Caki2 (cell line): ENCODE measurements at places on chromosomes 6 and 20. TPM values are rescaled to one million over a fixed set of nuclear protein-coding genes. Genes with fewer than 3 reads are reported as not detected.

DNA sequence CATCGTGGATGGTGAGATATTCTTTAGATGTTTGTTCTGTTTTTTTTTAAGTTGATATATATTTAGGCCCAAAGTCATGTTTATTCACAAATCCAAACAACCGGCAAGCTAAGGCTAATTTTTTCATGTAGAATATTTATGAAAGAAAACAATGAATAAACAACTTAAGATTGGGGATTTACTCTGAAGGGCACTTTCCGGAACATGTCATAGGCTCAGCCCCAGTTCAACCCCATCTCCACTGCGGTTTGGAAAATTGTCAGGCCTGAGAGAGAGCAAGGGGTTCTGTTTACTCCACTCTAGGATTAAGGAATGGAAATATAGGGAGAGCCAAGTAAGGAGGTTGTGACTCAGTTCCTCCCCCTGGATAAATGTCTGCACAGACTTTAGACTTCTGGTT lies 18.3 kb downstream of the RPS6KA2 start:
- DNase-seq: no peak

The SLC22A3 gene
- total RNA-seq: 2.4 and 2.5 TPM in 2 replicates

DNA sequence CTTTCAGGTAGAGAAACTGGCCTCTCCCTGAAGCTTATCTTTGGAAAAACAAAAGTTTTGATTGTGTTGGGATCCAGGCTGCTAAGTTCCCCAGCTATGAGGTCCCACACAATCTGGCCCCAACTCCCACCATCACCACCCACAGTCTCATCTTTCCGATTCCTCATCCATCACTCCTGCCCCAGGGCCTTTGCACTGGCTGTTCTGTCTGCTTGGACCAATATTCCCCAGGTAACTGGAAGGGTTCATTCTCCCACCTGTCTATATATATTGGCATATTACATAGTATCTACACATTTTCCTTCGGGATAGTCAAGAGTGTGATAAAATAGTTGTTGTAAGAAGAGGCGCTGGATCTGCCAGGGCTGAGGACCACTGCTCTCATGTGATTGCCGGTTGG lies 52.0 kb downstream of the CPNE5 start:
- no peak for DNase-seq

- DNase-seq: peak; percentile 47
Measured at GRCh38 chr20:48523191-48523995, 304.4 kb downstream of the PREX1 start.

The CNR1 gene
- 1.5 and 2.0 TPM in 2 replicates for total RNA-seq

DNA sequence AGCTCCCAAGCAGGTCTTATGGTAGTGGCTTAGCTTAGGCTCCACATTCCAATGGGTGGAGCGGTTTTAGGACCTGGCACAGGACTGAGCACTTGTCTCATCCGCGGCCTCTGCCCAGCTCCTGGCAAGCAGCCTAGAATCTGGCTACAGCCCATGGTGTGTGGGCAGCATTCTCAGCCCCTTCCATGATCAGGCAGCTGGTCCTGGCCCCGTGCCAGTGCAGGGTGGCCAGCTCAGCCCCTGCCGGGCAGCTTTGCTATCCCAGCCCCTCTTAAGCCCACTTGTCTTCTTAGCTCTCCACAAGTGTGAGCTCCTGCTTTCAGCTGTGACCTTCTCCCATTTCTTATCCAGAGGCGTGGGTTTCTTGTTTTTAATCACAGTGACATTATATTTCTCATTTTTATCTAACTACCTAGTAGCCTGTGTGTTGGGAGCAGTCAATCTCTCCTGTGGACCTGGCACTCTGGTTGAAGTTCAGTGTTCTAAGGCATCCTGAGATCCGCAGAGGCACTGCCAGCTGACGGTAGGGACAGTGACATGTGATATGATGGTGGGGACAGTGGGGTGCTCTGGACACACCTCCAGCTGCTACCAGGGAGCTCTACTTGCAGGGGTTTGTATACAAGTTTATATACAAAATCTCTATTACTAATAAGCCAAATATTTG lies 119.9 kb upstream of the PRND start:
- DNase-seq: no peak

DNA sequence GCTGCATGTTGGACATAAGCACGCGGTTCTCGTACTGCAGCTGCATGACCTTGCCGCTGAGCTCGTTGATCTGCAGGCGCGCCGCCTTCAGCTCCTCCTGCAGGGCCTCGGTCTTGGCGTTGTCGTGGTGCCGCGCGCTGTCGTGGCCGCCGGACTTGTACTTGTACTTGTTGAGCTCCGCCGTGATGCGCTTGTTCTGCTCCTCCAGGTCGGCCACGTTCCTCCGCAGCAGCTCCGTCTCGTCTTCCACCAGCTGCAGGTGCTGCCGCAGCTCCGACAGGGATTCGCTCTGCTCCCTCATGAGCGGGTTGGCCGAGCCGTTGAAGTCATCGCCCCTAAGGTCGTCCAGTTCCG lies 16.6 kb upstream of the KIAA0408 start:
- no peak for DNase-seq

- DNase-seq: no peak
Measured at GRCh38 chr6:16731478-16732051, 29.7 kb downstream of the ATXN1 start.

The CRISP2 gene
- total RNA-seq: not detected in 2 replicates

GRCh38 chr6:147173675-147174308 lies 30.4 kb upstream of the STXBP5 start:
- DNase-seq: no peak

The PAX1 gene
- total RNA-seq: not detected in 2 replicates

- no peak for DNase-seq
Measured at GRCh38 chr6:112603726-112604125, 256.6 kb downstream of the RFPL4B start.

The LY6G6F gene
- total RNA-seq: not detected in 2 replicates

The TCP11 gene
- 2.0 TPM in 1 of 2 replicates, not detected in the other for total RNA-seq

DNA sequence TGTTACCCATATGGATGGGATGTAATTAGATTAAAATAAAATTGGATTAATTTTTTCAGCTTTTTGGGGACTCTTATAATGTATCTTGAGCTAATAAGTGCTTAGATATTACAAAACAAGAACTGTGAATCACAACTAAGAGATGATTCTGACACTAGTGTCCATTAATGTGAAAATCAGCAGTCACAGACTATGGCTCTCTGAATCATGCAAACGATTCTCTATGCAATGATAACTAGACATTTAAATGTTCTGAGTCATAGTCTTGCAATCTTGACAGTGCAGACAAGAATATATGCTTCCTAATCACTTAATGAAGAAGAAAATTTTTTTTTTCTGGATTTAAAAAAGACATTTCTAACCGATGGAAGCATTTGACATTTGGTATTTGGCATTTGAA lies 82.2 kb upstream of the OPRM1 start:
- no peak for DNase-seq

The ALDH8A1 gene
- total RNA-seq: 0.20 TPM in 1 of 2 replicates, not detected in the other

The ANGPT4 gene
- 0.09 TPM in 1 of 2 replicates, not detected in the other for total RNA-seq

GRCh38 chr6:53938810-53939209 lies 144.0 kb downstream of the LRRC1 start:
- DNase-seq: no peak

The HLA-DMA gene
- total RNA-seq: 7.4 and 16.7 TPM in 2 replicates

DNA sequence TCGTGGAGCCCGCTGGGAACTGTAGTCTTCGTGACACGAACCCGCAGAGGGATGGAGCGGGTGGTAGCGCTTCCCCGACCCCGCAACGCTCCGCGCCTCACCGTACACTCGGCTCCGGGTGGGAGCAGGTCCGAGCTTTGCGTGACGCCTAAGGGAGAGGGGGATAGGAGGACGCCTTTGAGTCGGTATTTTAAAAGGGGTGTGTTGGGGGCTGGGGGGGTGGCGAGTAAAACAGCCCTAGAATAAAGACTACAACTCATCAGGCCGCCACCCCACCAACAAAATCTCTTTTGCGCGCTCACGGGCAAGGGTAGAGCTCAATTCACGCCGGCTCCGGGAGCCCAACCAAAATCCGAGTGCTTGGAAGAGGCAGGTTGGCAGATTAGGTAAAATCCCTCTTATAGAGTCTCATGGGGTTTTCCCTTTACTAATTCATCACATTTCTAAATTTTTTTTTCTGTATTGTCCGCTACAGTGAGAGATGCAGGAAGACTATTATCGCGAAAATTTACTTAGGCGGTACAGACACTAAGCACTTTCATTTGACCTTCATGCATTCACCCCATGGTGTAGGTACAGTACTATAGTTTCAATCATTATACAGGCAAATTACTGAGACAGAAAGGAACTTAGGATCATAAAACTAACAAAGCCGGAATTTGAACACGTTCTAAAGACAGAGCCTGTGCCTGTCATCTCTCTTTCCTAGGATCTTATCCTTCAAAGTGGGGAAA lies 706 bp upstream of the SNX14 start:
- DNase-seq: no peak

The TTLL9 gene
- total RNA-seq: 0.20 TPM in 1 of 2 replicates, not detected in the other

DNA sequence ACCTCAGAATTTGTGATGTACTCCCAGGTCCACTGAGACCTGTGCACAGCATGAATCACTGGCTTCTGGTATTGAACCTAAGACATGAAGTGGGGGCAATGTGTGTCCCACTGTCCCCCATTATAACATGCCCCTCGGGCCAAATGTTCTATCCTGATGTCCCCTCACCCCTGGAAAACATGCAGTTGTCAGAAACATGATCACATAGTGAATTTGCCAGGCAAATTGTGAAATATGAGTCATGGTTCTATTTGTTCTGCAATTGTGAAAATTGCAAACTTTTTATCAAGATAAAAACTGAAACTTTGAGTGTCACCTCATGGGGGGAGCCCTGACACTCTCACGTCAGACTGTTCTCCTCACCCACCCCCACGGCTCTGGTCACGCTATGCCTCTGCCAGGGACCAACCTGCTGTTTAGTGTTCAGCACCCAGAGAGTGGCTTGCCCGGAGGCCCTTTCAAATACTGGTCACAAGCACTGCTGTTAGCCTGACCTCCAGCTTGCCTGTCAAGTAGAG lies 305.3 kb downstream of the CLIC5 start:
- DNase-seq: no peak

DNA sequence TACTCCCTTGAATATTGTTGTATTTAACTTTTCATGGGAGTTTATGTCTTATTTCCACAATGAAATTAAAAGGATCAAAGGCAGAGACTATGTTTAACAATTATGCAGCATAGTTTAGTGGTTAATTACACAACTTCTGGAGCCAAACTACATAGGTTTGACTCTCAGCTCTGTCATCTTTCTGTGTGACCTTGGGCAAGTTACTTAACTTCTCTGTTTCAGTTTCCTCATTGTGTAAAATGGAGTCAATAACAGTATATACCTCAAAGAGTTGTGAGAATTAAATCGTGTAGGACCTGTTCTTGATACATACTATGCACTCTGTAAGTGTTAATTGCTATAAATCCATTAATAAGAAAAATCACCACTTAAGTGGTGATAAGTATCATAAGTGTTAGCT lies 48.3 kb downstream of the BTBD9 start:
- DNase-seq: no peak

GRCh38 chr6:81977486-81977885 lies 225.0 kb upstream of the TENT5A start:
- no peak for DNase-seq
